Stimulated activated CD4-positive, alpha-beta T cell treated with anti-CD3 and anti-CD28 coated beads, Interleukin-4, amount 100 ng/mL, for 48 hours (primary cell): ENCODE measurements at places on chromosomes 16 and 17.

DNA sequence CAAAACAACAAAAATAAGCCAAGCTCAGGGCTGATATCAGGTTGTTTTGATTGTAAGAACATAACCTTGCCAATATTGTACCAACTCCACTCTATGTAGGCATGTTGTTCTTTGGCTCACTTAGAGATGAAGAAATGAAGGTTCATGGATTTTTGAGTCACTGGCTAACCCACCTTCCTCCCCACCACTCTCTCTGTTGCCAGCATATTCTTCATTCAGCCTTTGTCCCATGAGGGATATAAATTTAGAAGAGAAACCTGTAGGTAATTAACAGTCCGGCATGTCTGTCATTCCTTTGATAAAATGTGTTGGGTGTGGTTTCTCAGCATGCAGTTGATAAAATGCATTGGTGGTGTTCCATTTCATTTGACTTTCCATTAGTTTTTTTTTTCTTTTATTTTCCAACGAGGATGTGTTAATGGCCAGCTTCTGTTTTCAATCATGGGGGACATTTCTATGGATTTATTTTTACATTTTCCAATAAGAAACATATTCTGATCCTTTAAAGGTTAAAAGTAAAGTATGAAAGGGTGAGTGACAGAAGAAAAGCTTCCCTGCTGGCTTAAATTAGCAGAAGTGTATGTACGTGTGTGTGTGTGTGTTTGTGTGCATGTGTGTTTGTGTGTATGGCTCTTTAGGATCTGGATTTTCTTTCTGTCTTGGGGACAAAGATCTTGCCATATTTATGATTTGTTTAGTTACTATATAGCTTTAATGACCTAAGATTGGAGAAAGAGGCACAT lies 166.2 kb upstream of the KCNJ16 start:
- no peak for DNase-seq

DNA sequence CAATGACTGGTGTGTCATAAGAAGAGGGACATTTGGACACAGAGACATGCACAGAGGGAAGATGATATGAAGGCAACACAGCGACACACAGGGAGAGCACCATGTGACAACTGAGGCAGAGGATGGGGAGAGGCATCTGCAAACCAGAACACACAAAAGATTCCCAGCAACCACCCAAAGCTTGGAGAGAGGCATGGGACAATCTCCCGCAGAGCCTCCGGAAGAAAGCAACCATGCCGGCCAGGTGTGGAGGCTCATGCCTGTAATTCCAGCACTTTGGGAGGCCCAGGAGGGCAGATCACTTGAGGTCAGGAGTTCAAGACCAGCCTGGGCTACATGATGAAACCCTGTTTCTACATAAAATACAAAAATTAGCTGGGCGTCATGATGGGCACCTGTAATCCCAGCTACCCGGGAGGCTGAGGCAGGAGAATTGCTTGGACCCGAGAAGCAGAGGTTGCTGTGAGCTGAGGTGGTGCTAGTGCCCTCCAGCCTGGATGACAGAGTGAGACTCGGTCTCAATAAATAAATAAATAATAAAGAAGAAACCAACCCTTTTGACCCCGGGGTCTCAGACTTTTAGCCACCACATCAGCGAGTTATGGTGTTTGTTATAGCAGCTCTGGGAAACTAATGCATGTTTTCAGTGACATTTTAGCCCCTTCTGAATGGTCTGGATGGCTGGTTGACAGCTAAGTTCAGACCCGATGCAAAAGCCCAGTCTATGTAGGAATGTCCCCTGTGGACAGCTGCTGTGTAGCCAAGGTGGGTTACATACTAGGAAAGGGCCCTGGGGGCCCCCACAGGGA lies 13.8 kb upstream of the PLCG2 start:
- DNase-seq: no peak

DNA sequence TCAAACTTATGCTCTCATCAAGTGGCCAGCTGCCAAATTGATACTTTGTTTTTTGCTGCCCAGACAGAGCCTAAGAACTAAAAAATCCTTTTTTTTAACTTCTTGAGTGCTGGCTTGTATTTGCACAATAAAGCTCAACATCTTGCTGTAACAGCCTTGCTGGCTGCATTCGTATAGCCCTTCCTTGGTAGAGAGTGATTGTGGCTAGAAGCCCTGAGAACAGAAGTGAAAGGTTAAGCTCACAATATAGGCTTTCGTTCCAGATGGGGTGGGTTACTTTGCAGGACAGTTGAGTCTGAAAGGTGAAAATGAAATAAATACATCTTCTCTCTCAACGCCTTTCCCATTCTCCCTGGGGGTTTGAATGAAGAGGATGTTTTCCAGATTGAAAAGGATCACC lies 278.8 kb downstream of the HS3ST3B1 start:
- DNase-seq: no peak

- DNase-seq: no peak
Observed at GRCh38 chr17:18937981-18938691, 13.8 kb upstream of the SLC5A10 start.

DNA sequence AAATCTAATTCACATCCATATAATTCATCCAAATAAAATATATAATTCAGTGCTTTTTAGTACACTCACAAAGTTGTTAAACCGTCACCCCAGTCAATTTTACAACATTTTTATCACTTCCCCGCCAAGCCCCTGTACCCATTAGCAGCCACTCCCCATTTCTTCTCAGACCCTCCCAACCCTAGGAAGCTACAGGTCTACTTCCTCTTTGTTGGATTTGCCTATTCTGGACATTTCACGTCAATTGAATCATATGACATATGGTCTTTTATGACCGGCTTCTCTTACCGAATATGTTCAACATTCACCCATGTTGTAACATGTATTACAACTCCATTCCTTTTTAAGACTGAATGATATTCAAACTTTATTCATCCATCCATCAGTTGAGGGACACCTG lies 19.9 kb upstream of the MLKL start:
- no peak for DNase-seq

- no peak for DNase-seq
Observed at GRCh38 chr16:54430491-54431030, 144.0 kb upstream of the IRX3 start.

DNA sequence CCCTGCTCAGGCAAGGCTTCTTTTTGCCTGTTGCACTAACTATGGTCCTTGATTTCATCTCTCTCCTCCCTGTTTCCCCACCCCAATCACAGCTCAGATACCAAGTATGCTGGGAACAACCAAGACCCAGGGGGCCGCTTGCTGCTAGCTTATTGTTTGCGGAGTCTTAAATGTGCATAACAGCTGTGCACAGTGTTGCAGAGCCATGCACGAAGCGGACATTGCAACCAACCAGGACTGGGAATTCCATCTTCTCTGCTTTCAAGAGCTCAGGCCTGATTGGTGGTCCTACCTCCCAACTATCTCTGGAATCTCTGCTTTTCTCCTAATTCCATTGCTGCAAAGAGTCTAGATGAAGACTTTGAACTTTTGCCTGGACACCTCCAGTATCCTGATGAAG lies 281.3 kb upstream of the TNRC6C start:
- no peak for DNase-seq

DNA sequence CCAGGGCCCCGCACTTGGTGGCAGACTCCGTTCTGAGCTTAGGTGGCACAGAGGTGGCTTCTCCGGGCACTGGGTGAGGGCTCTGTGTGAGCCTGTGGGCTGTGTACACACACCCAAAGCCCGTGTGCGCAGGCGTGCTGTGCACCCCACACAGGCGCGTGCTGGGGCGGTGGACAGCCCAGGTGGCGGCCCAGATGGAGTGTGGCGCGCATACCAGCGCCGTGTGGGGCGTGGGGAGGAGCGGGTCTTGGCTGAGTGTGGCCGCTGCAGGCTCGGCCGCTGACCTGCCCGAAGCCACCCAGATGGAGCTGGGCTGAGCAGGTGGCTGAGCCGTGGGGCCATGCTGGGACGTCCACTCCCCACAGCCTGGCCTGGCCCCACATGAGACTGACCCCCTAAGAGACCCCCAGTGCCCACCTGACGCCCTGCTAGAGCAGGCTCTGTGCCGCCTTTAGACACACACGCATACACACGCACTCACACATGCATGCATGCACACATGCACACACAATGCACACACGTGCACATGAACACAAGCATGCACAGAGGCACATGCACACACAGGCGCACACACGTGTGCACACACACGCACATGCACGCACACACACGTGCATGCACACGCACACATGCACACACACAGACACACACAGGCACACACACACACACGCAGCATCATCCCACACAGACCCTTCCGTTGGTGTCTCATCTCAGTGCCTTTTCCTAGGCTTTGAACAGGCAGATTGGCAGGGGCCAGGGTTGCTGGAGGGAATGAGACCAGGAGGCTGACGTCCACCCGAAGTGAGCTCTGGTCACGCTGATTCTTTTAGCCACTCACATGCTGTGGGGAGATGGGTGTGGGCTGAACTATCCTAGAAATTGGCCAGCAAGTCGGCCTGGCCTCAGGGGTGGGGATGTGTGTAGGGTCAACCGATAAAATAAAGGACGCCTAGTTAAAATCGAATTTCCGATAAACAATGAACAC lies 2.1 kb downstream of the PRR35 start:
- no peak for DNase-seq

DNA sequence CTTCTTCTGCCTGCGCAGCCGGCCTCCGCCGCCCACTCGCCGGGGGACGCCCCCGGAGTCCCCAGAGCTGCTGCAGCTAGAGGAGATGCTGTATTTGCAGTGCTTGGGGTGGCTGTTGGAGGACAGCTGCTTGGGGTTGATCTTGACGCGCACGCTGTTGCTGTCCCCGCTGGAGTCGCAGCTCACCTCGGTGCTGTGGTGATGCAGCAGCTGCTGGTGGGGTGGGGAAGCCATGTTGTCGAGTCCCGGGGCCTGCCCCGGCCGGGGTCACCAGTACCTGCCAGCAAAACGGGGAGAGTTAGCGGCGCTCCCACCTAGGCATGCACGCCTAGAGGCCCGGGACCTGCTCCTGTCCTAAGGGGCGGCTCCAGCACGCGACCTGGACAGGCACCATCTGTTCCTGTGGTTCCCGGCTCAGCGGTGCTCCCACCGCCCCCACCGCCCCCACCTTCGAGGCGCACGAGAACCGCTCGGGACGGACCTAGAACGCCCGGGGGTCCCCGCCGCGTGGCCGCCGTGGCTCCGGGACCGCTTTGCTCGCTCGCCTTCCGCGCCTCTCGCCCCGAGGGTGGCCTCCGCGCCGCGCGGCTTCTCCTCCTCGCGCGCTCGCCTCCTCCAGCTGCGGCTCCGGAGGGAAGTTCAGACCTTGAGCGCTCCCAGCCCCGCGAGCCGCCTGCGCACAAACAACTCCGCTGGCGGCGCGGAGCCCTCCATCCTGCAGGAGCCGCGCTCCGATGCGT lies 863 bp downstream of the ADCY9 start:
- peak; percentile 36 for DNase-seq

DNA sequence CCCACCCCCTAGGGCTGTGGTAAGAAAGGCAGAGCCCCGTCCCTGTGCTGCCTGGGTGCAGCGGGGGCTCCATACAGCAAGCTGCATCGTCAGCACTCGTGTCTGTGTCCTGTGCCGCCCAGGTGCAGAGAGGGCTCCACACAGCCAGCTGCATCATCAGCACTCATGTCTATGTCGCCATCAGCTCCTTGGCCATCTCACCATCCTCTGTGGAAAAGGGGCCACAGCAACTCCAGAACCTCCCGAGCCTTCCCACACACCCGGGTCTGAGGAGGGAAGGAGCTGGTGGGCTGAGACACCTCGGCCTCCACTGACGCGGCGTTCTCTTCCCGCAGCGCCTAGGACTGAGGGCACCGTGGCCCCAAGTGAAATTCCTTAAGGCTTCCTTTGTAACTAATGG lies 72.9 kb upstream of the CHMP6 start:
- no peak for DNase-seq

DNA sequence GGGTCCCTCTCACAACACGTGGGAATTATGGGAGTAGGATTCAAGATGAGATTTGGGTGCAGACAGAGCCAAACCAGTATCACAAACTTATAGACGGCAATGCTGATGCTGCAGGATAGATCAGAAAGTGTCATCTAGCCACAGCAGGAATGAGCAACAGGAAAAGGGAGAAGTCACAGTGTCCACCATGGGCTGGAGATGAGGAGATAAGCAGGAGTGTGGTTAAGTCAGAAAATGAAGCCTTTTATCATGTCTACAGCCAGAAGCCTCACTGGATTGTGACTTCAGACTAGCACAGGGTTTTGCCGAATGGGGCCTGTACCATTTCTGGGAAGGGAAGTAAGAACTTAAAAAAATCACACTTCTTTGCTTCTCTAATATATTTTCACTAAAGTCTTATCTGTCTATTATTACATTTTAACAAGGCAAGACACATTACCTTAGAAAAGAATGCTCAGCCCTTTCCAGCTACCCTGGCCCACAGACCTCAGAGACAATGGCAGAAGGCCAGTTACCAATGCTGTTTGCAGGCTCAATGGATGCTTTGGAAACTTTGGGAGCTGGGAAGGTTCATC lies 490.2 kb upstream of the SALL1 start:
- DNase-seq: no peak

DNA sequence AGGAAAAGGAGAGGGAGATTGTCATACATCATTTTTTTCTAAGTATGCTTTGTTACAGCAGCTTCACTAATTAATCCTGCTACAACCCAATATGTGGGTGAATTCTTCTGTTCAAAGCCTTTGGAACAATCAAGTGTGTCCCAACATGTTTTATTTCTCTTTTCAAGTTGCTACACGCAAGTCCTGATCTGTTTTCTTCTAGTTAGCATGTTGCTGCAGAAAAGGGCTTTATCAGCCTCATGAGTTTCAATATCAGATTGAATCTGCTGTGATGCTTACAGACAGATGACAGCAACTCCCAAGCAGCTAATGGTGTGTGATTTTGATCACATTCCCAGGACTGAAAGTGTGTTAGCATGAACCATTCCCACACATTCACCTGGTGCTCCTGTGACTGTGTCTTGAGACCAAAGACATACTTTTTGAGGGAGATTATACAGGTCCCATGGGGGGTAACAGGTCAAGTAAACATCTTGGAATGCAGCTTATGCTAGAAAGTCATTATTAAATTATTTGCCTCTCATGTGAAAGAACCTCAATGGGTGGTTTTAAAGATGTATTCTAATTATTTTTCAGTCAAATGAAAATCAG lies 96.9 kb upstream of the KCNJ16 start:
- DNase-seq: no peak

DNA sequence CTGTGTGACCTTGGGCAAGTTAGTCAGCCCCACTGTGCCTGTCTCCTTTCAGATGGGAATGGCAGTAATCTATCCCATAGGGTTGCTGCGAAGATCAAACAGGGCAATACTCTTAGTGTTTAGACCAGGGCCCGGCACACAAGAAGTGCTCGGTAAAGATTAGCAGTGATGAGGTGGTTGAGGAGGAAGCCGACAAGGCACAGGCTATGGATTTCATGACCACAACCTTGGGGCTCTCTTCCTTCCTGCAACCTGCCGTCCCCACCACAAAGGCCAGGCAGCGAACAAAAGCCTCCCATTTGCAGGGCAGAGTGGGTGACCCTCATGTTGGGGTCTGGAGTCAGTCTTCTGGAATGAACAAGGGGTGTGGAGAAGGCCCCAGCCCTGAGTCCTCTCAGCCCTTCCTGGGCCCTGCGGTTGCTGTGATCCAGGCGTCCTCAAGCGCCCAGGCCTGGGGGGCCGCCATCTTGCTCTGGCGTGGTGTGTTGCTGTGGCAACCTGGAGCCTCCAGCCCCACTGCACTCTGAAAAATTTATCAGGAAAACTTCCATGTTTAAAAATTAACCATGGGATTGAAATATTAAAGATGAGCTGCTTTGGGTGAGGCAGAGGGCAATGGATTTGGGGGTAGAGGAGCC lies 9.8 kb downstream of the ADAM11 start:
- no peak for DNase-seq
